Ammon's horn (tissue), 1 donor: ENCODE measurements at places on chromosomes 3 and 15.

- DNase-seq, result no peak
Observed at GRCh38 chr3:144744473-144744872, 772.9 kb downstream of the DIPK2A start.

DNA sequence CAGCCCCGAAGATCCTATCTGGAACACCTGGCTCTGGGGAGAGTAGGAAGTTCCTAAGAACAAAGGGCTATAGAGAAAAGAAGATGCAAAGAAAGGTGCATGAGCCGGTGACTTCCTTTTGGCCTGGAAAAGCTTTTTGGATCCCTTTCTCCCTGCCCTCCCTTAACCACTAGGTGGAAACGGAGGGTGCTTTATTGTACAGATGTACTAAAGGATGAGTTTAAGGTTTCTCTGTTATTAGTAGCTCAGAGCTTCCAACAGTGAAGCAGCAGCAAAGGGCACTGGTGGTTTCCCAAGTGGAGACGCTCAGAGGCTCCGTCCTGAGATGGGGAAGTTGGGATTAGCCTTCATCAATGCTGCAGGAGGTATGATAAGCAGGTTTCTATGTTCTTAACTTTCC, 5.9 kb upstream of the ADGRG7 start:
- no peak for DNase-seq

GRCh38 chr3:67686069-67686468, 31.7 kb upstream of the SUCLG2 start:
- no peak for DNase-seq

DNA sequence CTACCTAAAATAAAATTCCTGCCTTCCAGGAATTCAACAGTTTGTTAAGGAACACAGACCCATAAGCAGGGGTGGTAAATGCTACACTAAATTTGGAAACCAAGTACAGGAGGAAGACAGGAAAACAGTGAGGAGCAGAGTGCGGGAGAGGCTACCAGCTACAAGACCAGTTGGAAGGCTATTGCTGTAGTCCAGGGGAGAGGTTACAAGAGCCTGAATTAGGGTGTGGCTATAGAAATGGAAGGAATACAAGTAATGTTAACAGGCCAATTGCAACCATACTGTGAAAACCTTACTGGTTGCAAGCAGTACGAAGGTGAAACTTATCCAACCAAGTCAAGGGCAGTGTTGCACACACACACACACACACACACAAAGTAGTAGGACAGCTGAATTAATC, 880 bp upstream of the ARMC8 start:
- no peak for DNase-seq

- no peak for DNase-seq
Observed at GRCh38 chr15:29773816-29774215, 48.5 kb downstream of the TJP1 start.
